Hypothalamus (tissue), 51 donors: ENCODE measurements at places on chromosomes 1 and 21.

DNA sequence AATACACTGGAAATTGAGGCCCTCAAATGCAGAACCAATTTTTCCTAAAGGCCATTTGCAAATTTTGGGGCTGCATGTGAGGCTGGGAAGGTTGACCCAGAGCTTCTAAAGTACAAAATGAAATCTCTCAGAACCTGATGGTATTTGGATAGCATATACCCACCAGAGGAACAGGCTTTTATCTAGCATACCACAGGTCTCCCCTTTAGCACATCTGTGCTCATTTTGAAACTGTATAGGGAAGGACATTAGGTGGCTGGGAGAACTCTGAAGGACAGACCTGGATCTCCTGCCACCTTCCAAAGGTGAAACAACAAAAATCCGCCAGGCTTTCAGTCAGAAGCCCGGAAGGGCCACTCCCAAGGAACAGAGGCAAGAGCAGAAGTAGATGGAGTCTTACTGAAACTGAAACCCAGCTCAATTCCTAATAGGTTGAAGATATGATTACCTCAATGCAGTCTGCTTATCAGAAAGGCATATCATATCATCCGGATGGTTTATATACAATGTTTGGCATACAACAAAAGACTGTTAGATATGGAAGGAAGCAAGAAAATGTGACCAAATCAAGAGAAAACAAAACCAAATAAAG, 11.6 kb downstream of the CD55 start:
- DNase-seq = no peak

GRCh38 chr1:66343569-66344325, 190.2 kb upstream of the SGIP1 start:
- no peak for DNase-seq

DNA sequence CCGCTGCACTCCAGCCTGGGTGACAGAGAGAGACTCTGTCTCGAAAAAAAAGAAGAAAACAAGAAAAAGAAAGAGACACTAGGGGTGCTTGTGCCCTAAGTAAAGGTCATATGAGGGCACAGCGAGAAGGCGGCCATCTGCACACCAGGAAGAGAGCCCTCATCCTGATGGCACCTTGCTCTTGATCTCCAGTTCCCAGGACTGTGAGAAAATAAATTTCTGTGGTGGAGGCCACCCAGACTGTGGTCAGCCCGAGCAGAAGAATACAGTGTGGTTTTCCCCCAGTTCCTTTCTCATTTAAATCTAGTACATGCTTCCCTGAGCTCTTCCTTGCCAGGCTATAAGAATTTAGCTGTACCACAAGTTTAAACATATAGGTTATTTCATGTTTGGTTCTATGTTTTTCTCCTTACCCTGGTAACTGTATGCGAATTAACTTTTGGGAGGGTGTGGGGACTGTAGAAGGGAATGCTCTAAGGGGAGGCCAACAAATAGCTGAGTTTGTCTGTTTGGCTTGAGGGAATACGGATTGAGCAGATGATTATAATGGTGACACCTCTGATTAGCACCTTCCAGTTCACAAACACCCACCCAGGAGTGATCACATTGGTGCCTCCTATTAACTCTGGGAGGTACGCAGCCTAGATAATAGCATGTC, 119.6 kb upstream of the ERRFI1 start:
- DNase-seq = no peak

DNA sequence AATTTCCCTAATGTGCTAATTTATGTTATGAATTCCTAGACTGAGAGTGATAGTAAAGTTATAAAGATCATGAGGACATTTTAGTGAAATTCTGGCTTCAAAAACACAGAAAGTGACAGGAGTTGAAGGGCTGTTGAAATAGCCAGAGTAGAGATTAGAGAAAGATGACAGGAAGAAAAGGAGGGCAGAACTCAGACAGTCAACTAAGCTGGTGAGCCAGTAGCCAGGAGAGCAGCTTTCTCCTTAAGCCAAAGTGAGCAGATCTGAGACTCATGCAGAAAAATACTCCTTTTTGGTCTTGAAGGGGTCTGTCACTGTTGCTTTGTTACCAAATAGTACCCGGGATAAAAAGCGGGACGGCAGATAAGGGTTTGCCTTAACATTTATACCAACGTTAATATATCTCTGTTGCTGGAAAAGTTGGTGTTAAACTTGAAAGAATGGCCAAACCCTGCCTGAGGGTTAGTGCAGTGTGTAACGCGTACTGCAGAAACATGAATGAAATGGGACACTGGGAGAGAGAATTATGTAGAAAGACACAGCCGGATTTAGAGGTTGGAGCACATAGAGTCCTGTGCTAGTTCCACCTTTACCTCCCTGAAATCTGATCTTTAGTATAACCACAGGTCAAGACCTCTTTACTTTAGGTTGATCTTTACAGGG, 12.8 kb downstream of the AHCYL1 start:
- no peak for DNase-seq

DNA sequence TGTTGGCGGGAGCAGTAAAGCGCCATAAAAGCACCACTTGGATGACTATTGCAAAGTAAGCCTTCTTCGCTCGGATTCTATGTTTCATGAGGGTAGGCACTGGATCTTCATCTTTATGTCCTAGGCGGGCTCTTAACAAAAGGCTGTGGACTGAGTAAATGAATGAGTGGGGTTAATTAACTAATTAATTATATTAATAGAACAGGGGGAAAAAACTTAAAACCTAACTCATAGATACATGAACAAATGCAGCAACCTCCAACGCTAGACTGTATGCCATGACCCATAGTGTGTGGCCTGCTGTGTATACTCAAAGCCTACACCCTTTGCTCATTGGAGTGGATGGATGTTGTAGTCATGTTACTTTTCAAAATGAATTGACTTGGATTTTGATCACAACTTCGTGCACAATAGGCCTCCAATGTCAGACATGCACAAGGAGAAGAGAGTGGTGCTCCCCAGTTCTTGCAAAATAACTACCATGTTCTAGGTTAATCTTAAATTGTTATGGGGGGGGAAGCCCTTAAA, 417 bp upstream of the GFI1 start:
- no peak for DNase-seq

DNA sequence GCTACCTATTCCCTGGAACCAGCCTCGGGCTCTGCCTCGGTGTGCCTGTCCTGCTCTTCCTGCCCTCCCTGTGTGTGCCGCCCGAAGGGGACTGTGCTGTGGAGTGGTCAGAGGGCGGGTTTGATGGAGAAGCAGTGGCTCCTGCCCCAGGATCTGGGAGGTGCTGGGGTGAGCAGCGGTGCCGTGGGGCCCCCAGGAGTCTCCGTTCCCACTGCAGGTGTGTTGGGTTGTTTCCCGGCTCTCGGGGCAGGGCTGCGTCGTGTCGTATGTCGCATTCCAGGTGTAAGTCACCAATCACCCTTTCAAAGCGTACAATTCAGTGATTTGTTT, 32.6 kb upstream of the TTC34 start:
- DNase-seq = no peak

DNA sequence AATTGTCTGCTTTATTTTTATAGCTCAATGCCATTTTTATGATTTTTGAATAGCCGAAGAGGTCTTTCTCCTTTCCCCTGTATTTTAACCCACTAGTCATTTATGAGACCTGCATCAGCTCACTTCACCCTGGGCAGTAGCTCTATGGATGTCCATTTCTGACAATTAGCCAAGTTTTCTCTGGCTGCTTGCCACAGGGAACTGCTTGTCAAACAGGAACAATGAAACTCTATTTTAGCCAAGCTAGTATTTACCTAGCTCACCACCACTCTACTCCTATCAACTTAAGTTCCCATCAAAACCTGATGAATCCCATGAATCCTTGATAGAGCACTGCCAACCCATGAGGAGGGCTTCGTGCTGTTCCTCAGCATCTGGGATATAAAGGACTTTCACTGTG, 406.7 kb downstream of the RWDD3 start:
- DNase-seq = no peak

DNA sequence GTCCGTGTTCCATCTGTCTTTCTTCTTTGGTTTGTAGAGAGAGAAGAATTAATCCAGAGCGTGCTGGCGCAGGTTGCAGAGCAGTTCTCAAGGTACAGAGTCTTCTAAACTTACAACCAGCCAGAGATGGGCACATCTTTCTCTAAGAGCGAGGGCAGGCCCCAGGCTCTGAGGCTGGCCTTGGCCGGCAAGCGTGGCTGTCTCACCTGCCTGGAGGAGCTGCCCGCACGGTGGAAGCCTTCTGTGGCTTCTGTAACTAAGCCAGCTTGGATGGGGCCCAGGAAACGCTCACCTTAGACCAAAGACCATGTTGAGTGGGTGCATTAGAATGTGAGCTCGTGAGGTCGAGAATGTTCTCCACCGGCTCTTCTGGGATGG, 78.6 kb downstream of the PDE9A start:
- DNase-seq = no peak

DNA sequence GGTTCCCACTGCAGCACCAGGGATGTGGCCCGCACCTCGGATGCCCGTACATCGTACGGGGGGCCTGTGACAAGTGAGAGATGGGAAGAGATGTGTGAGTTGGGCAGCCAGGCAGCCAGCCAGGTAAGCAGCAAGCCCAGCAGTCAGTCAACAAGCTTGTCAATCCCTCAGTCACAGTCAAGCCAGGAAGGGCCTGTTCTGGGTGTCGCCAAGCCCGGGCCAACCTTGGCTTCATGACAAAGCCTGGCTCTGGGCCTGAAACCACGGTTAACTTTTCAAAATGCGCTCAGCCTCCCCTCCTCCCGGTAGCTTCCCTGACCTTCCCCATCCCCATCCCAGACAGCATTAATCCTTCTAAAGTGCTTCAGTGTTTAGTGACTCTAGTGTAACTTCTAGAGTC, 31.8 kb downstream of the MYOM3 start:
- DNase-seq = no peak

- DNase-seq = no peak
Measured at GRCh38 chr1:223364685-223365382, 858 bp upstream of the SUSD4 start.

DNA sequence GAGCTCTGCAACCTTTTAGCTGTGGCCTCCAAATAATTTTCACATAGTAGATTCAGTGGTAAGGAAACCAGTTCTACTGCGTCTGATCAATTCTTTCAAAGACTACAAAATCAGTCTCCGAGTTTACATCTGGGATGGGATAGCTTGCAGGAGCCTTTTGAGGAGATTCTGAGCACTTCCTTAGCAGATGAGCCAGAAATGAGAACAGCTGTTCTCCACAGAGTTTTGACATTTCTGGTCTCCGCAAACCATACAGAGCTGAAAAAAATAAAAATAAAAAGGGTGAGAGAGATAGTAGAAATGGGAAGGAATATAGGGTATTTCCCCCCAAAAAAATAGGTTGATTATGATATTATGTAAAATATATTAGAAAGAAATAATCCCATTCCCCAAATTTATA, 119.3 kb downstream of the LYPLAL1 start:
- no peak for DNase-seq

- no peak for DNase-seq
Measured at GRCh38 chr1:199283794-199284193, 645.0 kb downstream of the PTPRC start.

GRCh38 chr1:213994888-213995287, 7.1 kb downstream of the PROX1 start:
- DNase-seq = no peak

- no peak for DNase-seq
Measured at GRCh38 chr1:182391028-182391361, 595 bp downstream of the GLUL start.

- DNase-seq = peak; percentile 58
Measured at GRCh38 chr1:156291226-156292061, 4.0 kb downstream of the GLMP start.

DNA sequence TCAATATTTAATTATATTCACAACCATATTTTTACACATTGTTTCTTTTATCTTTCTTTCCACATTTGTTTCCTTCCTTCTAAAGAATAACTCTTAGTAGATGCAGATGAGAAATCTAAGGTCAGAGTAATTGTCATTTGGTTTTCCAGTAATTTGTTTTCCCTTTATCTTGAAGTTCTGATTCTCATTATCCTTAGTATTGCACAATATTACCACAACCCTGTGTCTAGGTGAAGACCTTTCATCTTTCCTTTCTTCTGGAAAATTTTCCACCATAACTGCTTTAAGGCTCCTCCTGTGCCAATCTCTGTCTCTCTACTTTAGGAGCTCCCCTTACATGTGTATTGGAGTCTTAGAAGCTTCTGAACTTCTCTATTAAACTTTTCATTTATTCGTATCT, 209.0 kb downstream of the DPYD start:
- no peak for DNase-seq
